Hematopoietic multipotent progenitor cell treated with erythropoietin and hydrocortisone succinate and interleukin-3 and kit ligand, for 8 days (in vitro differentiated cells): ENCODE measurements at places on chromosomes 6 and 20.
A peak's percentile ranks its signal among the peaks of the same experiment; 100 is the strongest.

DNA sequence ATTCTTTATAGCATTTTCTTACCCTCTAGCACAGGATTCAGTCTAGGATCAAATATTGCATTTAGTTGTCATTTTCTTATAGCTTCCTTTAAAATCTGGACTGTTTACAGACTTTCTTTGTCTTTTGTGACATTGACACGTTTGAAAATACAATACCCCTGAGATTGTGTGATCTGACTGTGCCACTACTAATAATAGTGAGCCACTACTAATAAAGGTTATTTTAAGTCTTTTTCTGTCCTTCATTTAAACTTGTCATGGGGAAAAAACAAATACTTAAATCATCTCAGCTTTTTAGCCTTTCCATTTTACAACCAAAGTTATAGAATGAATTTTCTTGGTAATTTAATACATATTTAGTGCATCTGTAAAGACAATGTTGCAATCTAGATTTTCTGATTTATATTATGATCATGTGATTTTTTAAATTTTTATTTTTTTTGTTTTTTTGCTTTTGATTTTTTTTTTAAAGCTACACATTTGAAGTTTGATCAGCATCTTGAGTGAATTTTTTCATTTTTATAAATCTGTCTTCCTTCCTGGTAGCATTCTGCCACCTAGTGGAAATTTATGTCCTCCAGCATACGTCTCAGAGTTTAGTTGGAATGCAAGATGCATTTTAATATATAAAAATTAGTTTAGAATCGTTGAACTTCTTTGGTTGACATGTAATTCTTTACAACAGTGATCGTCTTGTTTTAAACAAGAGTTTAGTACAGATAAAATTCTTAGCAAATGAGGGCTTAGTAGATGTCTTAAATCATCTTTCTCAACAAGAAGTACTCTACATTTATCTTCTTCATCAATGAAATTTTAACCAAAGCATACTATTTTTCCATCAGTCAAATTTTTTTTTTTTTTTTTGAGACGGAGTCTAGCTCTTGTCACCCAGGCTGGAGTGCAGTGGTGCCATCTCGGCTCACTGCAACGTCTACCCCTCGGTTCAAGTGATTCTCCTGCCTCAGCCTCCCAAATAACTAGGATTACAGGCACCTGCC lies 119.4 kb downstream of the NCOA3 start:
- peak; percentile 70 for DNase-seq

GRCh38 chr6:157253699-157254098 lies 69.6 kb downstream of the TMEM242 start:
- no peak for DNase-seq

- DNase-seq: no peak
These were observed 63.1 kb upstream of the IFNGR1 start for GRCh38 chr6:137282254-137282653.

DNA sequence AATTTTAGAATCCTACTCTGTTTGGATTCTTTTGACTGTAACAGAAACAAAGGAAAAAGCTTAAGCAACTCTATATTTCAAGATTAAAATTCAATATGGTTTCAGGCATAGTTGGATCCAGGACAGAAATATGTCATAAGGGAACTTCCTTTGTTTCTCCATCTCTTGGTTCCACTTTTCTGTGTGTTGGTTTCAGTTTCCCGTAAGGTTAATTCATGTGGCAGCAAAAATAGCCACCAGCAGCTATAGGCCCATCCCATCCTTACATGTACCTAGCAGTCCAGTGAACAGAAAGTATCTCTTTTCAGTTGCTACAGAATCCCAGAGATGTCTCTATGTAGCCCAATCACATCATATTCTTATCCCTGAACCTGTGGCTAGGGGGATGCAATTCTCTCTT lies 8.8 kb upstream of the FAM8A1 start:
- no peak for DNase-seq

GRCh38 chr20:62305149-62305764 lies 2.5 kb downstream of the ADRM1 start:
- no peak for DNase-seq

GRCh38 chr6:44011350-44011920 lies 115.8 kb downstream of the MRPL14 start:
- DNase-seq: no peak

DNA sequence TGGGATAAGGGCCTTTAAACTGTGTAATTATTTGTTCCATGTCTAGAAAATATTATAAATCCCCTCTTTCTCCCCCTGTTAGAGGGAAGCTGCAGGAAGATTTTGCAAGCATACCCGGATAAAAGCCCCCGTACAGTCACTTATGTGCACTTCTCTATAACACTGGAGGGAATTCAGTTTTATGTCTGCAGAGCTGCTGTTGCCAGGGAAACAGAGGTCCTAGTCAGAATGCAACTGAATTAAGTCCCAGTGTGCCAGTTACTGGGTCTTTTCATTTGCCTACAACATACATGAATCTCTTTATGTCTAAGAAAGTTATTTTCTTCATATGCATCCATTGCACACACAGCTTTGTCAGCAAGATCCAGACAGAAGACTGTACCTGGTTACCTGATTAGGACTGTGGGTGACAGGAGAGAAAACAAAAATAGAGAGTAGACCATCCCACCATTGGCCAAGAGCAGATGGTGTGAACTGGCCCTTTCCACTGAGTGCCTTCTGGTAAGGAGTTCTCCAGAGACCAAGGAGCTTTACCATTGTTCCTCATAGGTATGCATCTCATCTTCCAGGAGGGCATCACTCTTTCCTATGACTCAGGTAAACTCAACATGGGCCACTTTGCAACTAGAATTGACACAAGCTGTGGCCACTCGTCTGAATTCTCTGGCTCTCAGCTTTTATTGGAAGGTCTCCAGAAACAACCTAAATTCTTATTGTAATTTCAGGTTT lies 180.8 kb upstream of the PHACTR1 start:
- no peak for DNase-seq
